ENCODE measurements at places on chromosomes 2 and 18. TPM values are rescaled to one million over a fixed set of nuclear protein-coding genes. Genes with fewer than 3 reads are reported as not detected.

C2orf66 gene
- not detected for polyA plus RNA-seq

- DNase-seq: no peak
Observed at GRCh38 chr2:144215701-144216675, 303.9 kb downstream of the ZEB2 start.

DNA sequence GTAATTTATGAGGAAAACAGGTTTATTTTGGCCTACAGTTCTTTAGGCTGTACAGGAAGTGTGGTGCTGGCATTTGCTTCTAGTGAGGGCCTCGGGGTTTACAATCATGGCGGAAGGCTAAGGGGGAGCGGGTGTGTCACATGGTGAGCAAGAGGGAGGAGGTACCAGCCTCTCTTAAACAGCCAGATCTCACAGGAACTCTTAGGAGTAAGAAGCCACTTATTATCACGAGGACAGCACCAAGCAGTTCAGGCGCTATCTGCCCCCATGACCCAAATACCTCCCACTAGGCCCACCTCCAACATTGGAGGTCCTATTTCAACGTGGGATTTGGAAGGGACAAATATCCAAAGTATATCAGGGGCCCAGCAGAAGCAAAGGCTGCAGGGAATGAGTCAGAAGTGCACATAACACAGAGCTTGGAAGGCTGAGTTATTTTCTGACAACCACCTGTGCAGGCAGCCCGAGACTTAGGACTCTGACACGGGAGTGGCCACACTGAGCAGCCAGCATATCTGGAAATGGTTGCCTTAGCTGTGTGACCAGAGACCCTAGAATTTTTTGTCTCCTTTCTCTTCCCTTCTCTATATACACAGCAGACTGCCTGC lies 170.9 kb downstream of the PRPF40A start:
- no peak for DNase-seq

DNA sequence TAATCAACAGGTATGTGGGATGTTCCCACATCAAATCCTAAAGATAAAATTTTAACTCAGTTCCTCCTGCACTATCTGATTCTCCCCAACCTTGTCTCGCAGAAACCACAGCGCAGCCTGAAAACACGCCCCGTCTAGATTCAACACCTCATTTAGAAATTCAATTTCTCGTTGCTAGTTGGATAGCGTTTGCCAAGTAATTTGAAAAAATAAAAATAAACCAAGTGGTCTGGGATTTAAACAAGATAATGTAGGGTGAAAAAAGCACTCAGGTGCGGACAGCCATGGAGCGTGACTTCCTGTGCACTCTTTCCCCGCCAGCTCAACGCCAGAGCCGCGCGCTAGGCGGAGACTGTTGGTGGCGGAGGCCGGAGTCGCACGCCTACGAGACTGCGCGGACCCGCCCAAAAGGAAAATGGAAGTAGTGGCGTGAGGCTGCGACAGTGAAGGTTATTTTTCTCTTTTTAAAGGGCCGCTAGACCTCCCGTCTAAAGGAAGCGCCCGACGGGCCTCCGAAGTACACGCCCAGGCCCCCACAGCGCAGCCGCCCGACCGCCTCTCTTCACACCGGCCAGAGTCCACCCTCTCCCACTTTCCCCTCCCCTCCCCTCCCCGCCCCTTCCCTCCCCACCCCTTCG lies 615 bp upstream of the CCNT2 start:
- peak; percentile 98 for DNase-seq

DNA sequence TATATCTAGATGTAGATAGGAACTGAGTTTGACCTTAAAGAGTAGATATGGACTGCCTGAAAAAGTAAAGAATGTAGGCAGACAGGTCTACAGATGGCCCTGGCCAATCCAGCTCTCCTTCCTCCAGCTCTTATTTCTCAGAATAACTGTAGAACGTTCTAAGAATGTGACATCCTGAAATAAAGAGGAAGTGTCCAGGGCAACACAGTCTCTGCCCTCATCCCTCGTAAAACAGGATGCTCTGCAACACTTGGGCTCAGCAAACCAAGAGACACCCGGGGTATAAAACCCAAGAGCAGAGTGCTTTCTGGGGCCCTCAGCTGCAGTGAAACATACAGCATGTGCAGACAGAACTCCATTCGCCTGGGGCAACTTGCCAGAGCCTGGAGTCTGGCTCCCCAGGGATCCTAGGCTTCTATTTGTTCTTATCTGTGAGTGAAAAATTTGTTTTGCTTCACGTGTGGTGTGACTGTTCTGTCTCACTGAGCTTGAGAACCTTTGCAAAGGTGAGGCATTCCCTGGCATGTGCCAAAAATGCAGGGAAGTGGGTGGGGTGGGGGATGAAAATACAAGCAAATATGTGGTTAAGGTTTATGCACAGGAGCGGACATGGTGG lies 401.0 kb downstream of the SETBP1 start:
- DNase-seq: no peak

DNA sequence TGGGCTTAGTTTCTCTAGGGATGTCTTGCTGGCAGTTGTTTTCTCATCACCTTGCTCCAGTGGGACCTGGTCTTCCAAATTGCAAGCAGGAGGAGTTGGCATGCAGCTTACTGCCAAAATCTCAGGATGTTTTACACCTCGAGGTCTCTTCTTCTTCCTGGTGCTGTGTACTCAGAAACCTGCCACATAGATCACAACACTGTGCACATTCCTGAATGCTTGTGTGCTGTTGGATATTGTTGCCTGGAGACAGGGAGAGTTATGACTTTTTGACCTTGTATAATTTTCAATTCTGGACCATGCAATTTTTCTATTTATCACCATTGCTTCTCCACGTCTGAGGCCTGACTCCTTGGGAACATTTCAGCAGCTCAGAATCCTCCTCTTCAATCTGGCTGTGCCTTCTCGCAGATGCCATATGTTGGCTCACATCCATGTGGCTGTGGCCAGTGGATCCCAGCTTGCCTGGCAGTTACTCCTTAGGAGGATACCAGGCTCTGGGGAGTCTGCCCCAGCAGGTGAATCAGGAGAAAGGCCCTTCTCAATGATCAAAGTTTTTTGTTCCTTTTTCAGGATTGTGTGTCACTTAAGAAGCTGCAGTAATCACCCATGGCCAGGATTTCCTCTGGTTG lies 489.3 kb downstream of the TSN start:
- DNase-seq: no peak

DNA sequence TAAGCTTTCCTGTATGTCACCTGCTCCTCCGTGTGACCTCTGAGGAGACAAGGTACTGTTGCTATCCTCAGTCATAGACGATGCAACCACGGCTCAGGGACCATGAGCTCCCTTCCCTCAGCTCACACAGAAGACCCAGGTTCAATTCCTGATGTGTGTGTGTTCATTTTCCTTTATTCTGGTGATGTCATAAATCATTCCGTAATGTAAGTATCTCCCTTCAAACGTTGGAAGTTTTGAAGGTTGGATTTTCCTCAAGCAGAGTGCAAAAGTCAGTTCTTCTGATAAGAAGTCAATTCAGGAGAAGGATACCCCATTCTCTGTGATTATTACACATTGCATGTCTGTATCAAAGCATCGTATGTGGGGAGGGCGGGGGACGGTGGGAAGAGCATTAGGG lies 118.9 kb upstream of the FAM136A start:
- no peak for DNase-seq

GRCh38 chr2:113221846-113222245 lies 48.1 kb downstream of the PSD4 start:
- no peak for DNase-seq

Data from spleen (tissue), 13 donors.